ENCODE measurements at places on chromosomes 3 and 15.
A peak's percentile ranks its signal among the peaks of the same experiment; 100 is the strongest.

- DNase-seq, result no peak
These were observed at the start of gene XCR1 for GRCh38 chr3:46027021-46027705. Gene XCR1, minus strand, starts transcription at chr3:46027483. Its CDS starts 5,536 bp downstream, at chr3:46021947.

DNA sequence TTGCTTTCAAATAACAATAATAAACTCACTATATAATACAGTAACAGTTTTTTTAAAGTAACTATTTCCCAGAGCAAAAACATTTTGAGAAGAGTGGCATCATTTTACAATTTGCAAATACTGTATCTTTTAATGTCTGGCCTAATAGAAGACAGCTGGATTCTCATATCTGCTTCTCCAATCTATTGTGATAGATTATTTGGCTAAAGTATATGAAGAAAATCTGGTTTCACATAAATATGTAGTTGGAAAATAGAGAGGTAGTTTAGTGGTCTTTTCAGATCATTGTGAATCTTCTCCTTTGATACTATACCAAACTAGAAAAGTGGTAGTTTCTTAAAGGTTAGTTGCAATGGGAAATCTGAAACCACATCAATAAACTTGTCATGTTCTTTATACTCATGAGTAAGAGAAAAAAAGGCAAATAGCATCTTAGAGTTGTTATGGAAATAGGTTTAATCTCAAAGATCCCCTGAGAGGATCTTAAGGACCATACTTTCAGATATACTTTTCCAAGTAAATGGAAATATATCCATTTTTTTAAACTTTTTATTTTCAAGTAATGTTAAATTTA lies 124.8 kb upstream of the NR2E3 start:
- DNase-seq, result no peak

DNA sequence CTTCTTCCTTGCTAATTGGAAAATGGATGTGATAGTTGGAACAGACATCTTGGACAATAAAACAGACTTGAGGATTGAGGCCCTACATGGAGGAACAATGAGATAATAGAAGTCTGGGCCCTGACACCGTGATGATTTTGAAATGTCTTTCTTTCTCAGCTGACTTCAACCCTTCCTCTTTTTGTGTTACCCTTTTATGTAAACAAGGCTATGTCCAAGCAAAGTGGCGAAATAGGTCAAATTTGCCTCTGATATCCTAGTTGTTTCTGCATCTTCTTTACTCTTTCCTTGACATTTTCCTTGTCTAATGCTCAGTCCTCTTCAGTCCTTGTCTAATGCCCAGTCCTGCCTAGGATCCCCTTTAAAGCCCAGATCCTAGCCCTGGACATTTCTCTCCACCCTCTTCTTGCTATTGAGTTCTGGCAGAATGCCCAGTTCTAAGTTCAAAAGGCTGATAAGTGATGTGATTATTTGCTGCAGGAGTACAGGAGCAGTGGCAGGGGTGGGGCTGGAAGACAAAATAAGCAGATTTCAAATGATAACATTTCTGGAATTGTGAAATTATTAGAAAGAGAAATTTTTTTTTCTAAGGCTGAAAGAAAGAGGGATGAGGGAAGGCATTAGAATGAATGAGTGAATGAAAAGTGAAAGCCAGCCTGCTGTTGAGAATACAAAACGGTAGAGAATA lies 6.5 kb upstream of the VPS8 start:
- peak; percentile 57 for DNase-seq

DNA sequence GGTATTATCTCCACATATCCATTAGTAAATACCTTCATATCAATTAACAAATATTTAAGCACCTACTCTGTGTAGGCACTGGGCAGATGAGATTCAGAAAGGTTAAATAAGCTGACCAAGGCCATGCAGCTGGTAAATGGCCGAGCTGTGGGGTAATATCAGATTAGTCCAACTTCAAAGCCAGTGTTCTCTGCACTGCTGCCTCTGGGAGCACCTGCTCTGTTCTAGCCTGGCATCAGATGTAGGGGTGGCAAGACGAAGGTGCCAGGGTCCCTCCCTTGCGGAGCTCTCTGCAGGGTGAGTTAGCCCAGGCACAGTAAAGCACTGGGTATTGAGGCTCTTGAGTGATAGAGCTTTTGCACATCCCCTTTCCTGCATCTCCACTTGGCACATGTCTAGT lies 5.5 kb downstream of the TATDN2 start:
- DNase-seq, result no peak

DNA sequence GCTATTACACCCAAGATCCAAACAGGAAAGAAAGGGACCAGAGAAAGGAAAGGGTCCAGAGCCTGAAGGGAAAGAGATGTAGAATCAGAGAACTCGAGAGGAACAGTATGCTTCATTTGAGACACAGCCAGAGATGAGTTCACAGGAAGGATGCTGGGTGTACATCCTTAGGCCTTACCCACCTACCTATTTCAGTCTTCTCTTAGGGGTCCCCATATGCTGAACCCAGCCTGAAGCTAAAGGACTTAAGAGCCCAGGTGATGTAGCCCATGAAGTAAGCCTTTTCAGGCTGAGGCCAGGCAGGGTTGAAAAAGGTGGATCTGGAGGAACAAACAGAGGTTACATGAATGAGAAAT lies 338.0 kb upstream of the KCNH8 start:
- no peak for DNase-seq

DNA sequence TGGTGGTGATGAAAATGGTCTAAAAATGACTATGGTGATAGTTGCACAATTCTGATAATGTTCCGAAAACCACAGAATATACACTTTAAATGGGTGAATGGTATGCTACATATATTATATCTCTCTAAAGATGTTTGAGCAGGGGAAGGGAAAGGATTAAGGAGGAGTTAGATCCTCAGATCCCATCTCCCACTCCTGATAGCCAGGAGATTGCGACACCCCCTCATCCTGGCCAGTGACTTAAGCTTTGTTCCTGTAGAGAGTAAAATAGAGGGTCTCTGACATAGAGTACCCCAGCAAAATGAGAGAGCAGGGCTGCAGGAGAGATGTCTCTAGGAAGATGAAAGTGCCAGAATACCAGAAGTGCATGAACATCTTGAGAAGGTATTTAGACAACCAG lies 984.8 kb downstream of the FHIT start:
- no peak for DNase-seq

- DNase-seq, result no peak
These were observed 241.6 kb upstream of the ZPLD1 start for GRCh38 chr3:102193255-102193654.

DNA sequence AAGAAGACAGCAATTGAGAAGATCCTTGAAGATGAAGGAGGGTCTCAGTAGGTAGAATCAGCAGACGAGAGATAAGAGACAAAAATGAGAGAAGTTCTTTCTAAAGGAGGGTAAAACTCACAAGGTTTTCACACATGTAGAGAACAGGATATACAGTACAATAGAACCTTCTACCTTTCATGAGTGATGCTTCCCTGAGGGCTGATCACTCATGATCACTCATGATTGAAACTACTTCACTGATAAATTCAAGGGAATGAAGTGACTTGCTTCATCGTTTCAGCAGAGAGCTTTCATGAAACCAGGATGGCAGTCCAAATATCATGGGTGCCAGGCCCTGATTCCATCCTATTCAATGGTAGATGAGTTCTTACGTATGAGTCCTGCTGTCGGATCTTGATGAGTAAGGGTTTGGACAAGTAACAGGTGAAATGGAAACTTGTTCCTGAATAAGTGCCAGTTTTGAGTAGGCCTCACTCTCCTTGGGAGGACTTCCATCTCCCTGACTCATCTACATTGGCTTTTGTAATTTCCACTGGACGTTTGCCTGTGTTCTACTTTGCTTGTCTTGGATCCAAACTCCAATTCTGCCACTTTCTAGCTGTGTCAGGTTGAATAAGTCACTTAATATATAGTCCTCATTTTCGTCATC lies 9.6 kb upstream of the CLDN16 start:
- DNase-seq, result no peak

GRCh38 chr3:140219291-140219690 lies 284.3 kb downstream of the CLSTN2 start:
- no peak for DNase-seq

DNA sequence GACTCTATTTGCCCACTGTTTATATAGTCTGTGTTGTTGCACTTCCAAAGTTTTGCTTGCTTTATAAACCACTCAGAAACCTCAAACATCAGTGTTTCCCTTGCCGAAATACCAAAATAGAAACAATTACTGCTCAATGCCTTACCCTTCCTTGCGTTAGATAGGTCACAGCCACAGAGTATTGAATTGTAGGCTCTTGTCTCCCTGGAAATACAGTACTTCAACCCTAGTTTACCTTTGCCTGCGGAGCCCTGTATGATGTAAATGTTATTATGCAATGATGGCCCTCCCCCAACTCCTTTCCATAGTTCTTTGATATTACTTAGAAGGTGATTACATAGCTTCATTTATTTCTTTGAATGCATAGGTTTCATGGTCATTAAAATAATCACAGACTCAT lies 44.2 kb downstream of the SOX2 start:
- no peak for DNase-seq

DNA sequence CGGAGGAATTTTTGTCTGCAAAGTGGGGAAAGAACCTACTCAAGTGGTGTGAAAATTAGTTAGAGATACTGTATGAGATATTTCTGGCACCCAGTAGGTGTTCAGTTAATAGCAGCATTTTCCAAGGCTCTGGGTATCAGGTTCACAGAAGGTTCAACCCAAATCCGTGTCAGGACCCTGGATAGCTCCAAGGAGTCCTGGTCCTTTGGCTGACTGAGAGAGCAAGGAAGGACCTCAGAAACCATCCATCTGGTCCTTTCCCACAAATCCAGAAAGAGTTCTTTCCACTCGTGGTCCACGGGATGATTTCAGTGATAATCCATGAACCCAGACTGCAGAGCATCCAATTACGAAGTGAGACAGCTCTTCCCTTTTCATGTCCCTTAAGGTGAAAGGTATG lies 51.4 kb downstream of the SLC6A11 start:
- no peak for DNase-seq

DNA sequence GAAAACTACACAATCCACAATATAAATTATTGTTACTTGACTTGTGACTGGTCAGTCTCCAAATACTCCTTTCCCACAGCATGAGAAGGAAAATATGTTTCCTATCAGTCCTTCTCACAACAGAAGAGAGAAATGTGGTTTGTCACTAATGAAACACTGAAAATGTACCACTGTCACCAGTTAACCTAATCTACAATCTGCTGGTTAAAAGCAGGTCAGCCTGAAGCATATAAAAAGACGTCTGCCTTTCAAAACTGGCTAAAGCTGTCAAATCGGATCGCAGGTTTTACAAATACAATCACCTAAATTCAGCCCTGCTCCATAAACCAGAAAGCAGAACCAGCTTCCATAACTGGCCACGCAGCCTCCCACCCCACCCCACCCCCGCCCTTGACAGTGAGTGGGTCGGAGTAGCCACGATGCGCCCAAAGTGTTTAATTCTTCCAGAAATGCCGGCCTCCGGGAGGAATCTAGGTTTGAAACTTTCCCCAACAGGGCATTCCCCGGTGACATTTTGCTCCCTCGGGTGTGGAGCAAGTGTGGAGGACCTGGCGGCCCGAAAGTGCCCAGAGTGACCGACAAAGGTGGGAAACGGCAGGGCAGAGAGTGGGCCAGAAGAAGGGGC lies 682 bp downstream of the ETFA start:
- DNase-seq, result peak; percentile 20

DNA sequence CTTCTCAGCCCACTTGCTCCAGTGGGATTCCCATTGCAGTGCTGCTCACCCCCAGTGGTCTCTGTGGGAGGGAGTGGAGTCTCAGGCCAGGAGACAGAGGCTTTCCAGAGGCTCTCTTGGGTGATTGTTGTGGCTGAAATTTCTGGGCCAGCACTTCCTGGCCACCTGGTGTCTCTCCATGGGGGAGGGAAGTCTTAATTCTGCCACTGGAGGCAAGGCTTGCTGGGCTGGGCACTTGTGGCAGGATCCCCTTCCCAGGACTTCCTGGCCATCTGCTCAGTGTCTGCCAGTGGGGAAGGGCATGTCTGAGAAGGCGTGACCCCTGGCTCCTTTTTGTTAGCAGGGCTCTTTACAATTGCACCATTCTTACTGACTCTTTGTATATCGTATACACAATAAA lies 351.8 kb downstream of the GABRB3 start:
- DNase-seq, result no peak

GRCh38 chr3:20125897-20126296 lies 60.1 kb downstream of the SGO1 start:
- DNase-seq, result peak; percentile 27

DNA sequence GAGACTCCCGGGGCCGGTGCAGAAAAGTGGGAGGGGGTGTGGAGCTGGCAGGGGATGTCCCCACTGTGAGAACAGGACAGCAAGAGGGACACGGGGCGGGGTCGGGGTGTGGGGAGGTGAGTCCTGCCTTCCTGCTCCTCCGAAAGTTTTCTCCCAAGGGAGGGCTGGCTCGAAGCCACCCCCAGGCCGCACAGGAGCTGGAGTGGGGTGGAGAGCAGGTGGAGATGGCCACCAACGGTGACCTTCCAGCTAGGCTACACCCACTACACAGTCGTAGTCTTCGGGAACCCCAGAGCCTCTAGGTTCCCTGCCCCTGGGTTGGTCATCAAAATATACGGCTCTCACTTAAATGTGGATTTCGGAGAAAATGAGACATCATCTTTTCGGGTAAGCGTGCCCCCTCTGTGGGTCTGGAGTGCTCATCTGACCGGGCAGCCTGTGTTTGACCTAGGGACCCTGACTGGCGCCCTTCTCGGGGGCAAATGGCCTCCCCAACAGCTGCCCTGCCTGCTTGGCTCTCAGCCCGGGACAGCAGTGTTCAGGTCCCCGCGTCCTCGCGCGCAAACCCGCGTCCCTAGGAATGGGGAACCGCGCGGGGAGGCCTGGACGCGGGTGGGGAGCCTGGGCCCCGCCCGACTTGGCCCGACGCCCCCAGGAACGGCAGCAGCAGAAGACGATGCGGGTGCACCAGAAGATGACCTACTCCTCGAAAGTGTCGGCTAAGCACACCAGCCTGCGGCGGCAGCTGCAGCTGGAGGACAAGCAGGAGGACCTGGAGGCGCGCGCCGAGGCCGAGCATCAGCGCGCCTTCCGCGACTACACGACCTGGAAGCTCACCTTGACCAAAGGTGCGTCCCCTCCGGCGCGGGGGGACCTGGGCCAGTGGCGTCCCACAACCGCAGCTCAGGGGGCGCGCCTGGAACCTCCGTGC lies 21.2 kb downstream of the CFAP100 start:
- no peak for DNase-seq
